ENCODE measurements at places on chromosomes 3 and 15.

DNA sequence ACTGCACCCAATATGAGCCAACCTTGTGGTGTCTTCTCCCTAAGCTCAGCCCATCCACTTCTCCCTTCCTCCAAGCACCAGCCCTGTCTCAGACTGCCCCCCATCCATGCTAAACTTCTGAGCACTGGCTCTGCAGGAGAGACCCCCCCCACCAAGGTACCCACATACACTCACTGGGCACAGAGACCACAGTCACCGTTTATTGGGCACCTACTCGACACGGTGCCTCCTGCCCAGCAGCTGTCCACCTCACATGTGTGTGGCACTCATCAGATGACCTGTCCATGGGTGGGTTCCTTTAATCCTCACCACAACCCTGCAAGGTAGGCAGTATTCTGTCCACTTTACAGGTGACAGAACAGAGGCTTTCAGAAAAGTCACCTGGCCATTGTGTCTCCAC is 22.3 kb upstream of the SFMBT1 start:
- H3K27ac ChIP-seq: no peak overlapping the region
- no peak overlapping the region for H3K4me3 ChIP-seq
- DNase-seq: no peak
- peaks cover 9% of the 10 kb centered on the region for H3K4me1 ChIP-seq
- peaks cover 11% of the 10 kb centered on the region for H3K27me3 ChIP-seq
- H3K36me3 ChIP-seq: no peaks in the 10 kb centered on the region

DNA sequence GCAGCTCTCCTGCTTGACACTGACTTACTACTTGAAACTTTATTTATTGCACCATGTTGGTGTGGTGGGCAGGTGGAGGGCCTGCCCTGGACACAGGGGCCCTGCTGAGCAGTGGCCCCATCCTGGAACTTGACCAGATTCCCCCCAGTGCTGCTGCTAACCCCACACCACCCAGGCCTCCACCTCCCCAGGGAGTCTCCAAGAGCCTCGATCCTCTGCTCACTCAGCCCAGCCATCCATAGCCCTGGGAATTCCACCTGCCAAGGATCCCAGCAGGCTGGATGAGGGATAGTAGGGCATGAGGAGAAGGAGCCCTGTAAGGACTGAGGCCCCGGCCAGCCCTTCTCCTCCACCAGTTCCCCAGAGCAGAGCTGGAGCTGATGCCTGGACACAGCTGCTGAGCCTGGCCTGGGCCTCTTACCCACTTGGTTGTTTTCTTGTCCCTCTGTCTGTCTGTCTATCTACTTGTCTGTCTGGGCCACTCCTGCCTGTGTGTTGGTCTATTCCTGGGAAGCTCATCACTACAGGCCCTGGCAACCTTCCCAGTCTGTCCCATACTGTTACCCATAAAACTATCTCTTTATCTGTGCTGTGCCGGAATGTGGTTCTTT is 2.8 kb downstream of the CHAC1 start:
- no peak for DNase-seq
- peaks cover 33% of the 10 kb centered on the region for H3K36me3 ChIP-seq
- H3K4me1 ChIP-seq: peaks cover 34% of the 10 kb centered on the region
- H3K27me3 ChIP-seq: peaks cover 2% of the 10 kb centered on the region
- H3K27ac ChIP-seq: no peak overlapping the region

DNA sequence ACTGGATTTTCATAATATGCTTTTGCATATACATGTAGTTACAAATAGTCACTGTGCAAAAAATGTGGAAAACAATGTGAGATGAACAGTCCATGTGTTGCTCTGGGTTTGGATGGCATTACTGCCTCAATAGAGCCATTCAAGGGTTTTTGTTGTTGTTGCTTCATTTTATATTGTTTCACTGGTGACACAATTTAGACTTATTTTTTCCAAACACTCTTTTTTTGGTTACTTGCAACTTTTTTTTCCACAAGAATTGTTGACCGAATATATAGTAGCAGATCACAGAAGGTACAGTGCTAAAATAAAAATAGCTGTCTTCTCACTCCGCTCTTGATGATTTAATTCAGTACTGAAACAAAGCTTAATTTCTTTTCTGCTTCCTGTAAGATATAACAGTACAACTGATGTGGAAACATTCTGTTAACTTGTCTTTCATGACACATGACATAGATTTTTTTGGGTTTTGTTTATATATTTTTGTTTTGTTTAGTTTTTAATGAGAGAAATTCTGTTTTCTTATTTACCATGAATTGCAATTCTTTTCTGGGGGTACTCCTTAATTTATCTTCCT is 618.6 kb downstream of the NAALADL2 start:
- no peaks in the 10 kb centered on the region for H3K4me1 ChIP-seq
- H3K4me3 ChIP-seq: no peak overlapping the region
- H3K36me3 ChIP-seq: no peaks in the 10 kb centered on the region
- no peak overlapping the region for H3K27ac ChIP-seq

- DNase-seq: no peak
- H3K4me1 ChIP-seq: peaks cover 3% of the 10 kb centered on the region
- H3K36me3 ChIP-seq: no peaks in the 10 kb centered on the region
- peaks cover 21% of the 10 kb centered on the region for H3K27me3 ChIP-seq
- no peak overlapping the region for H3K4me3 ChIP-seq
- H3K27ac ChIP-seq: no peak overlapping the region
Observed at GRCh38 chr3:64681827-64682226, 6.0 kb downstream of the ADAMTS9 start.

DNA sequence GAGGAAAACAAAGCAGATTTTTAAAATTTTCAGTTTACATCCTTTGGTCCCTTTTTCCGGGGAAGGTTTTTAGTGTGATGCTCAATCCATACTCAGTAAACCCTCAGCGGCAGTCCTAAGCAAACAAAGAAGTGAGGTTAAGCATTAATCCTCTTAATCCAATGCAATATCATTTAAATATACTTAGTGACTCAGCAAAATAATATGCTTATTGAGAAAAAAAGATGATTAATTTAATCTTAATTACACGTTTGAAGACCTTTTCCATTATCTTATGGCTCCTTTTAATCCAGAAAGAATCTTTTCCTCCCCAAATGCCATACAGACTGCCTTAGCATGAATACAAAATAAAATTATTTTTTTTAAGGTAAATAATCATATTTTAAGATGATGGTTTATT is at the start of gene GABRR3:
GABRR3 (minus strand) TSS at position 108 of the 400 bp plus-strand sequence. CDS start 328 bp downstream, outside the sequence.
- no peak for DNase-seq
- peaks cover 14% of the 10 kb centered on the region for H3K27me3 ChIP-seq
- no peak within 1 kb of the TSS for H3K27ac ChIP-seq
- peaks cover 5% of the 10 kb centered on the region for H3K4me1 ChIP-seq

GRCh38 chr3:57818772-57819171 is 62.7 kb downstream of the SLMAP start:
- H3K36me3 ChIP-seq: peaks cover 4% of the 10 kb centered on the region
- H3K27ac ChIP-seq: no peak overlapping the region
- H3K4me1 ChIP-seq: peaks cover 17% of the 10 kb centered on the region
- no peak overlapping the region for H3K4me3 ChIP-seq
- no peak for DNase-seq

Data from activated B cell treated with CpG ODN at 0.5 μM for 24 hours (primary cell).